Omental fat pad (tissue), 4 donors: ENCODE measurements at places on chromosomes 5 and 9.
A peak's percentile ranks its signal among the peaks of the same experiment; 100 is the strongest.

- DNase-seq = no peak
Measured at GRCh38 chr5:157978061-157978460, 119.1 kb upstream of the CLINT1 start.

- no peak for DNase-seq
Measured at GRCh38 chr9:112059145-112059965, 115.7 kb downstream of the SUSD1 start.

DNA sequence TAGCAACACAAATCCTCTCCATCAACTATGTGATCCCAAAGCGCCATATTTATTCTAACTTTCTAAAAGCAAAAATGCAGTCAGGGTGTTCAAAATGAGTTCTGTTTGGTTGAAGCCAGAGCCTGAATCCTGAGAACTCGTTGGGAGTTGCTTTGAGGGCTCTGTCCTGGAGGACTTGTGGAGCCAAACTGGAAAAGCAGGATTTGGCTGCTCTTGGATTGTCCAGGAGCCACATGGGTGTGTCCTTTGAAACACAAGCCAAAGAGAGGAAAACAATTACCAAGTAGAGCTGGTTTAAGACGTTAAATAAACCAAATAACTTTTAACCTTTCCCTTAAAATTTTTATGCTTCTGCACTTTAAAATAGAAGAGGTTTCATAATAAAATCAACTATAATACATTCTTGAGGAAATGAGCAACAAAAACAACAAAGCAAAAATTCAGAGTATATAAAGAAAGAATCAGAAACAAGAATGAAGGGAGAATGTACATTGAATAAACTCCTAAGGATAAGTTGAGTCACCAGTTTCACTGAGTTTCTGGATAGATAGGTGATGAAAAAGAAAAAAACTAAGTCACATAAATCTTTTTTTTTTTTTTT lies 13.5 kb downstream of the C5orf46 start:
- no peak for DNase-seq

DNA sequence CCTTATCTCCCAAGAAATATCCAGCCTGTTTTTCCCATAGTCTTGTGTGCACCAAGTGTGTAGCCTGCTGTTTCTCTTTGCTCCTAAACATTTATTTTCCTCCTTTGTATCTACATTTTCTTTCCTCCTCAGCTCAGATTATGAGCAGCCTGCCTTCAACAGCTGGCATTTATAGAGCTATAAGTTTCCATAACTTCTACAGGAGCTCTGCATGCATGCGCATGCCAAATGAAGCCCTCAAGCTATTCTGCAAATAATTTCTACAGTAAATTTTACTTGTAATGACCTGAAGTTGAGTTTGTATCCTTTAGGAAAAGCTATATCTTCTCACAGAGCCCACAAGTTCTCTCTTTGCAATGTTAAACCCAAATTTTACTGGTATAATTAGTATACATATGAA lies 699.5 kb downstream of the CETN3 start:
- DNase-seq = no peak

DNA sequence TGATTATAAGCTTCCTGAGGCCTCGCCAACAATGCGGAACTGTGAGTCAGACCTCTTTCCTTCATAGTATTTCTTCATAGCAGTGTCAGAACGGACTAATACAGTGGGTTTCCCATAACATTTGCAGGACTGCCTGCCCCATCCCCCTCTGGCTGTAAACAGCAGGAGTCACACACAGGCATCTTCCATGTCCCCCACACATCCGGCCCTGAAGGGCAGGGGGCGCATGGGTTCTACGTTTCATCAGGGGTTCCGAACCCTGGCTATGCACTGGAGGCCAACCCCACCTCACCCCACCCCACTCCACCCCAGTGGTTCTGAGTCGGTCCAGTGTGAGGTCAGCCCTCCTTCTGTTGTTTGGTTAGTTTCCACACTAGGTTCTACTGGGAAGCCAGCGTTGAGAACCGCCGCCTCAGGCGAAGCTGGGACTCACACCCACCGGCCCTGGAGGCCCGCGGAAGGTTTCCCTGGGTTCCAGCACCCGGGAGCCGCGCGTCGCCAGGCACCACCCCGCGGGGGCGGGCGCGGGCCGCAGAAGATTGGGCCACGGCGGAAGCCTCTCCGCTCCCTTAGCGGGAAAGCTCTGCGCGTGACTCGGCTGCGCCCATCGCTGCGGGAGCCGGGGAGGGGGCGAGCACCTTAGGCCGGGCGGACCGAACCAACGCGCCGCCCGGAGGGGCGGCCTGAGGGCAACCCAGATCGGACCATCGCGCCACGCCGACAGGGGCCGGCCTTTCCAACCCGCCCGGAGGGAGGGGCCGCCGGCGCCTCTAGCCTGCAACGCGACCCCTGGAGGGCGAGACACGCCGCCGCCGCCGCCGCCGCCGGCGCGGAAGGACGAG lies at the start of gene RUSC2:
Gene RUSC2 (plus strand): TSS at position 799 of the 842 bp plus-strand sequence. CDS start 56,411 bp downstream, outside the sequence.
- peak; percentile 60 for DNase-seq

DNA sequence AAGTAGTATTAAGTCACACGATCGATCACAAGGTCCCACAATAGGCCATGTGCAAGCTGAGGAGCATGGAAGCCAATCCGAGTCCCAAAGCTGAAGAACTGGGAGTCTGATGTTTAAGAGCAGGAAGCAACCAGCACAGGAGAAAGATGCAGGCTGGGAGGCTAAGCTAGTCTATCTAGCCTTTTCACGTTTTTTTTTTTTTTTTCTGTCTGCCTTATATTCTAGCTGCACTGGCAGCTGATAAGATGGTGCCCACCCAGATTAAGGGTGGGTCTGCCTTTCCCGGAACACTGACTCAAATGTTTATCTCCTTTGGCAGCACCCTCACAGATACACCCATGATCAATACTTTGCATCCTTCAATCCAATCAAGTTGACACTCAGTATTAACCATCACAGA lies 6.5 kb downstream of the PPIP5K2 start:
- no peak for DNase-seq

GRCh38 chr5:58582019-58582802 lies 664 bp upstream of the RAB3C start:
- no peak for DNase-seq

- DNase-seq = no peak
Measured at GRCh38 chr5:82655078-82655477, 376.9 kb upstream of the RPS23 start.

DNA sequence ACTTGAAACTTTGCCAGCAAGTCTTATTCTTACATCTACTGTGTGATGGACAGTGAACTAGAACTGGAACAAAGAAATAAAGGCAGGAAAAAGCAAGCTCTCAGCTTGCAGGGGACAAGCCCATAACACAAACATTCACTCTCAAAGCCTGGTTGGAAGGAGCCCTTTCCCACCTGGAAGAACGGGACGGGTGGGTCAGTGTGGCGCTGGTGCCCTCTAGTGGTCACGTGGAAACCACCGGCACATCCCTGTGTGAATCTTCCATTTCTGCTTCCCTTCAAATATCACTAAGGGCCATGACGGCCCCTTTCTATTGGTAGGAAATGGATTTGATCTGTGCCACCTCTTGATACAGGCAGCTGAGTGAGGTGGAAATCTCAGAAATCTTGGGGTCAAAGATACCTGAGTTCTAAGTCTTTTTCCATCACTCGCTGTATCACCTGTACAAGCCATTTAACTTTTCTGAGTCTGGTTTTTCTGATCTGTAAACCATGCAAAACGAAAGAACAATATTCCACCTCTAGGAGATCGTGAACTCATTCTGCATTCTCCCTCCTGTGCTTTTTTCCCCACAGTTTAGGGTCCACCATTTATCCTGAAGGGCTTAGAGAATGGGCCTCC lies 211.6 kb downstream of the MSX2 start:
- peak; percentile 29 for DNase-seq

- DNase-seq = no peak
Measured at GRCh38 chr5:139273322-139273571, 20.3 kb upstream of the MATR3 start.

GRCh38 chr9:3343671-3344070 lies 182.1 kb downstream of the RFX3 start:
- no peak for DNase-seq

- no peak for DNase-seq
Measured at GRCh38 chr5:88666761-88667495, 216.1 kb downstream of the MEF2C start.

- no peak for DNase-seq
Measured at GRCh38 chr5:190366-191035, 794 bp upstream of the LRRC14B start.

- no peak for DNase-seq
Measured at GRCh38 chr9:76866689-76867088, 39.2 kb downstream of the PRUNE2 start.

- no peak for DNase-seq
Measured at GRCh38 chr9:86079865-86080469, 19.4 kb downstream of the GOLM1 start.

DNA sequence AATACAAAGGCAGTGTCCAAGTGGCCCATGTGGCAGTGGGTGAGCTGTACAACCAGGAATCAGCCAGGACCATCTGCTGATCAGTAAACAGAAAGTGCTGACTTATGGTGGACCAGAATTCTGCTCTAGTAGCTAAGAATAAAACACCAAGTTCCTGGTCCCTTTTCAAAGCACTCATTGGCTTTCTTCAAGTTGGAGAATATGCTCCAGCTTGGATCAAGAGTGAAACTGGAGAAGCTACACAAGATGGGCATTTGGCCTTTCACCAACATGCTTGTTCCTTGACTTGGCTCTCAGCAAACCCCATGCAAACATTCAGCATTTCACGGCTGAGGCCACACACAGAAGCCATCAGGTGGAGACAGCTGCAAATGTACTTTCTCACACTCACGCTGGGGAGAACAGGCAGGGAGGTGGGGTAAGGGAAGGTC lies 32.1 kb downstream of the MARCHF3 start:
- no peak for DNase-seq

DNA sequence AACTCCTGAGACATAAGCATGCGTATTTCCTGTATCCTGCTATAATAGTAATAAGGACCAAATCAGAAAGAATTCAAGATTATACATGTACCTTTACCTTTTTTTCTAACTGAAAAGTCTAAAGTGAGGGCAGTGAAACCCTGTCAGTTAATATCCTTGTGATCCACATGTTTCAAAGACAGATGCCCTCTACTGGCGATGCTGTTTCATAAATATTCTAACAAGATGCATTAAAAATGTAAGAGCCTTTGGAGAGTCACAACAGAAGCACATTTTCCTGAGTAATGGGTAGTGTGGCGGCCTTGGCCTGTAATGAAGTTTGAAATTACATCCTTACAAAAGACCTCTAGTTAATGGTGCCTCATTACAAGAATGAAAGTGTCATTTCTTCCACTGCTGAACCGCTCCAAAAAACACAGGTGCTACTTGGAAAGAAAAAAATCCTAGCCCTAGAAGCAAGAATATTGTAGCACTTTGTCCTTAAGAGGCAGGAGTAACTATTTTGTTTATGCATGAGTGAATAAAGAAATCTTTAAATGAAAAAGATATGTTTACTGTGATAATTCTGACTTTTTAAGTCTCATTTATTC lies 232.6 kb downstream of the EPB41L4A start:
- DNase-seq = no peak

- DNase-seq = no peak
Measured at GRCh38 chr5:178417391-178417811, 172.8 kb downstream of the COL23A1 start.

GRCh38 chr9:13239208-13239607 lies 40.3 kb downstream of the MPDZ start:
- DNase-seq = no peak

DNA sequence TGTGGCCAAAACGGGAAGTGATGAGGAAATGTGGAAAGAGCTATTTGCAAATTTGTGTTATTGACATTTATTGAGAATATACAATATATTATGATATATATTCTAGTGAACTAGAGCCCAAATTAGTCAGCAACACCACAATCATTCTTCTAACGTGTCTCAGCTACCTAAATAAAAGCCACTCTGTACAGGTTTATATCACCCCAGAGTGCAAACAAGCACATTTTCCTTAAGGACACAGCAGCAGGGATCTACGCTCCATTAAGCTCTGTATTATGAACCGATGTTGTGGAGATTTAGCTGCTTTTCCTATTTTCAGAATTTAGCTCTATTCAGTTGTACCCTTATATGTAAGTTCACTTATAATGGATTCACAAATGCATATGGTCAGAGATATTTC lies 77.9 kb downstream of the CDH18 start:
- no peak for DNase-seq

GRCh38 chr5:176540476-176540899 lies 3.3 kb upstream of the RNF44 start:
- no peak for DNase-seq

DNA sequence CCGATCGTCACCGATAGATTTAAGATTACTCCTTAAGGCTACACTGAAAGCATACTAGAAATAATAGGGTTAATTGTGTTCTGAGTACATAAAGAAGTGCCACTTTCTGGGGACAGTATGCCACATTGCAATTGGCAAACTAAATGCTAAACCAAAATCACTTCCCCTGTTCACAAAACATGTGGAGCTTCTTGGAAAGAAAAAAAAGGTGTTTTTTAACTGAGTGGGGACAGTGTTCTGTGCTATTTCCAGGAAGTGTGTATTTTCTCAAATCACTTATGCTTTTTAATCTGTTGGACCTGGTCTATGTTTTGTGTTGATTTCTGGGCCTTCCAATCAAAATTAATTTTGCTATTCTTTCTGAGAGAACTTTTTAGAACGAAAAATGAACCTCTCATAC lies 149.3 kb upstream of the MPDZ start:
- DNase-seq = no peak

GRCh38 chr5:169272111-169272510 lies 28.8 kb downstream of the SLIT3 start:
- DNase-seq = no peak

- no peak for DNase-seq
Measured at GRCh38 chr9:128846680-128847030, 17.1 kb upstream of the SPOUT1 start.

GRCh38 chr5:133144245-133144981 lies 92.6 kb downstream of the HSPA4 start:
- DNase-seq = no peak

DNA sequence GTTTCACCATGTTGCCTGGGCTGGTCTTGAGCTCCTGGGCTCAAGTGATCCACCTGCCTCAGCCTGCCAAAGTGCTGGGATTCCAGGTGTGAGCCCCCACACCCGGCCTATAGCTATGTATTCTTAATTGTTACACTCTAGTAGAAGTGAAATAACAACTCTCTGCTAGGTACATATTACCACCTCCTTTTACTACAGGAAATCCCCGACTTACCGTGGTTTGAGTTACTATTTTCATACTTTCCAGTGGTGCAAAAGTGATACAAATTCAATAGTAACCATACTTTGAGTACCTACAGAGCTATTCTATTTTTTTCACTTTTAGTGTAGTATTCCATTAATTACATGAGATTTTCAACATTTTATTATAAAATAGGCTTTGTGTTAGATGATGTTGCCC lies 719 bp downstream of the ARL14EPL start:
- no peak for DNase-seq

GRCh38 chr9:4180907-4181605 lies 118.8 kb downstream of the GLIS3 start:
- DNase-seq = no peak

- DNase-seq = no peak
Measured at GRCh38 chr5:103800741-103801495, 238.3 kb upstream of the NUDT12 start.

DNA sequence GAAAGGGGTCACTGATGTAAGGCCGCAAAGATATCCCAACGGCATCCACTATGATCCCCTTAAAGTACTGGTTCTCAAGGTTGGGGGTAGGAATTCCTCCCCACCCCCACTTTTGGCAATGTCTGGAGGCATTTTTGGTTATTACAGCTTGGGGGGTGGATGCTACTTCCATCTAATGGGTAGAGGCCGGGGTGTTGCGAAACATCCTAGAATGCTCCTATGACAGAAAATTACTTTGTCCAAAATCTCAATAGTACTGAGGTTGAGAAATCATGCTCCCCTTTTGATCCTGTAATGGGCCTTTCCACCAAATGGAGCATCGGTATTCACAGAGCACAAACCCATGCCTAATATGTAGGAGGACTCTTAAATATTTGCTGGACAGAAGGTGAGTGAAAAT lies 20.8 kb upstream of the TCERG1 start:
- no peak for DNase-seq
